Memory B cell (primary cell): ENCODE measurements at places on chromosomes 2 and 18.

GRCh38 chr2:14713248-14713647 lies 80.7 kb downstream of the LRATD1 start:
- no peak for DNase-seq

DNA sequence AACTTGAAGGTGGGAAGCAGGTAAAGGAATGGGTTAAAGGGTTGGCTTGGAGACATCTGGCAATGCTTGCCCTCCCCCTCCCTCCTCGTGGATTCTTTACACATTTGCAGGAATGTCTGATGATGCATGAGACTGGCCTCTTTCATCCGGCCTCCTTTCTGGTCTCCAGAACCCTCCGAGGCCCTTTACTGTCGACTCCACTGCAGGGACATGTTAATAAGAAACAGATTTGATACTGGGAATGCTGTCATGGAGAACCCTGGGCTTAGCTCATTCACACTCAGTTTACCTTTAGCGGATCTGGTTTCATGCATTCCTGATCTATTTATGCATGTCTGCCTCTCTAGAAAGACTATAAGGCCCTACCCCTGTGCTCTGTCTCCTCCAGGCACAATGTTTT lies 238.7 kb downstream of the TGIF1 start:
- DNase-seq = no peak

DNA sequence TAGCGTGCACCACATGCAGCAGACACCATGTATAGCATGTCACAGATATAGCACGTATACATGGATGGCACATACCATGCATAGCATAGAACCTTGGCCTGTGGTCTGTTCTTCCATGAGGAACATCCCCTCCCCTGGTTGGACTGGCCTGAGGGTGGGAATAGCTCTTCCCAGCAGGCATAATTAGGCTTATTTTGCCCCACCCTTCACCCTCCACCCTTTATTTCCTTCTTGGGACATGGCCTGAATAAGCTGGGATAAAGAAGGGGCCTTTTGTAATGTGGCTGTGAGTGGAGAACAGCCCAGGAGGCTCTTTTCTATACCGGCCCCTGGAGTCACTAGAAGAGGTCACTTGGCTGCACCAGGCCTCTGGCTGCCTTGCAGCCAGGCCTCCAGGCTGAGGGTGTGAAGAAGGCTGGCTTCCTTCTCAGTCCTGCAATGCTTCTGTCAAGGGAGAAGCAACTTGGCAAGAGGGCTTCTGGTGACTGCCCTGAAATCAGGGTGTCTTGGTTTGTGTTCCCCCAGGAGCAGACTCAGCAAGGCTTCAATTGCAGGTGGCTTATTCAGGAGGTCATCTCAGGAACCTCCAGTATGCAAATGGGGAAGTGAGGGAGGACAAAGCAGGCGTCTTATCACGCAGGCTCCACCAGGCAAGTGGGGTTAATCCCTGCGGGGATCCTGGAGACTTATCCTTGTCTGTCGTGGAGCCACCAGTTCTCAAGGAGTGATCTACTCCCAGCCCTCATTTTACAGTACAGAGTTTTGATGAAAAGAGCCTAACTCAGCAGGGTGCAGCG lies 68.2 kb downstream of the HS6ST1 start:
- DNase-seq = no peak

GRCh38 chr2:177972123-177972522 lies 100.5 kb downstream of the PDE11A start:
- DNase-seq = no peak

GRCh38 chr2:113370478-113371091 lies 66.9 kb upstream of the ZNG1B start:
- DNase-seq = peak; percentile 46

- peak; percentile 13 for DNase-seq
These were observed 4.1 kb downstream of the CYTIP start for GRCh38 chr2:157439824-157440186.

DNA sequence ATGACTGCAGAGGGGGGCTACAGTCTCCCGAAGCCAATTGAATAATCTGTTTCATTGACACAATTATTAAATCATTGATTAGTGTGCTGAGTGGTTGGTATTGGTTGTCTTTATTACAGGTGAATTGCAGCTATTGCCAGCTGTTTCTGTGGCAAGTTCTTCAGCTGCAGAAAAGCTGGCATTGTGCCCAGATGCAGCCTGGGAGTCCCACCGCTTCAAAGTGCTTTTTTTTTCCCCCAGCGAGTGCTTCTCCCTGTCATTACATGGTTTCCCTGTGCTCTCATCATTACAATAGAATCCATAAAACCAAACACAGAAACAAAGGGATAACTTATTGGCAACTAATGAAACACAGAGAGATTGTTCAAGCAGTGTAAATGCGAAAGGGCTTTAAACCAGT lies 164.7 kb downstream of the GRB14 start:
- no peak for DNase-seq

GRCh38 chr2:216992056-216992675 lies 132.3 kb upstream of the TNP1 start:
- no peak for DNase-seq

GRCh38 chr2:224272237-224272910 lies 129.5 kb downstream of the FAM124B start:
- no peak for DNase-seq

DNA sequence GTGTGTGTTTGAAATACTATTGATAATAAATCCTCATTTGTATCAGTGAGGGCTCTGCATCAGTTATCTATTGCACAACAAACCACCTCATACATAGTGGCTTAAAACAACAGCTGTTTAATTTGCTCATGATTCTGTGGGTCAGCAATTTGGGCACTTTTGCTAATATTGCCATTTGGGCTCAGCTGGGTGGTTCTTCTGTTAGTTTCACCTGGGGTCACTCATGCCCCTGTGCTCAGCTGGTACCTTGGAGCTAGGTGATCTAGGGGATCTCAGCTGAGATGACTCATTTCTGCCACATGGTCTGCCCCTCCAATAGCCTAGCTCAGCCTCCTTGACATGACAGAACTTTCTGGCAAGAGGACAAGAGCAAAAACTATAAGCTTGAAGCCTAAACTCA lies 126.3 kb downstream of the LYPD6B start:
- no peak for DNase-seq

- DNase-seq = no peak
These were observed 48.7 kb downstream of the SOWAHC start for GRCh38 chr2:109662889-109663288.
